IPS DF 6.9 (cell line): ENCODE measurements at places on chromosomes 4 and X.

DNA sequence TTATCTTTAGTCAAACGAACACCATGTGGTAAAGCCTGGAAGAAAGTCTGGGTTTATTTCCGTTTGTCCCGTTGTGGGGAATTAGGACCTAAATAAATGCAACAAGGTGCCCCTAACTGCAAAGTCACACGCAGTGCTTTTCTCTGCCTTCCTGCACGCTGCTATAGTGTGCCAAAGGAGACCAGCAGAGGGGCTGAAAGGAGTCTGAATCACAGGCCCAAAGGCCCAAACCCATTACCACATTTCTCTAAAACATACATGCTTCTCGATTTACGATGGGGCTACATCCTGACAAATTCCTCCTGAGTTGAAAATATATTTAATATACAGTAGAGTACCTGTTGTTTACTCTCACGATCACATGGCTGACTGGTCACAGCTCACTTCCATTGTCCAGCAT is 4.5 kb downstream of the VEGFC start:
- no peak for DNase-seq
- H3K27ac ChIP-seq = no peak overlapping the region
- no peaks in the 10 kb centered on the region for H3K36me3 ChIP-seq
- H3K27me3 ChIP-seq = peaks cover 4% of the 10 kb centered on the region; the same call in 1 of the 2 replicates
- H3K4me1 ChIP-seq = no peaks in the 10 kb centered on the region

DNA sequence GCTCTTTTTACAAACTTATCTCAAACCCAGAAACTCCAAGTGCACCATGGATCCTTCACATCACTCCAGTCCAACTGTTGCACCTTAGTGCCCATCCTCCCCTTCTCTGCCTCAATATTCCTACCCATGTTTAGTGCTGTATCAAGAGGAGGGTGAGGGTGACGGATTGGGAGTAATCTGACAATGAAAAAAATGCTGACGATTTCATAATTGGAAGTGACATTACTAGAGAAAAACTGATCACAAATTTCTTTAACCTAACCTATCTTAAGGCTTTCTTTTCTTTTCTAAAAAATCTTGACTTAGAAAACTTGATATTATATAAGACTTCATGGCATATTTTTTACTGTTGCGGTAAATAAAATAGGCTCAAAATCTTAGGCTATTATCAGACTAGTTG is 1.5 kb upstream of the DCAF12L2 start:
- peaks cover 2% of the 10 kb centered on the region; the same call in 1 of the 2 replicates for H3K27me3 ChIP-seq
- DNase-seq = no peak
- no peaks in the 10 kb centered on the region for H3K36me3 ChIP-seq
- no peaks in the 10 kb centered on the region for H3K4me1 ChIP-seq

DNA sequence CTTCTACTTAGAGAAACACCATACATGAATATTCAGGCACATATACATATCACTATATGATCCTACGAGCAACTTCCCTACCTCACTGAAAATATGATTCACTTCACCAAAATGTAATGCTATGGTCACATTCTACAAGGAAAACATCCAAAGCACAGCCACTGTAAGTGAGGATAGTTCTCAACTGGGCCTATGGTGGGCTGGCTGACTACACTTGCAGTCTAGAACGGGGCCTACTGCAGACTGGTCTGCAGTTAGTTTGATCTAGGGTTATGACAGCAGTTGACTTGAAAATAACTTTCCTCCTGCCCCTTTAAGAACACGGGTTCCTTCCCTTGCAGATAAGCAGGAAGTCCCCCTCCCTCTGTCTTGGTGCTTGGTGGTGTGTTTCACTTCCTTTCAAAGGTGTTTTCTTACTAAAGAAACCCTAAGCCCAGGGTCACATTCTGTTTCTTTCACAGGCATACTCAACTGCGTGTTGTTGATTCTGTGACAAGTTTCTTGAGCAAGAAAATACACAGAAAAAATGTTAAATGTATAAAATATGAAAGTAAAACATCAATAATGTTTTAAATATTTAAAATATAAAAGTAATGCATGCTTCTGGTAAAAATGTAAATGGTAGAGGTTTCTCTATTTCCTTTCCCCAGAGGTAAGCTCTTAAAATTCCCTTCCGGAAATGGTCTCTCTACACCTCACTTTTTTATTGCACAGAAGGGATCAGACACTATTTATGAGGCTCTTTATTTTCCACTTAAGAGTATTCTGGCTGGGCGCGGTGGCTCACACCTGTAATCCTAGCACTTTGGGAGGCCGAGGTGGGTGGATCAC is 18.0 kb upstream of the TMSB4X start:
- no peak for DNase-seq
- no peaks in the 10 kb centered on the region for H3K4me1 ChIP-seq
- no peaks in the 10 kb centered on the region for H3K36me3 ChIP-seq
- no peak overlapping the region for H3K4me3 ChIP-seq
- no peaks in the 10 kb centered on the region for H3K27me3 ChIP-seq

DNA sequence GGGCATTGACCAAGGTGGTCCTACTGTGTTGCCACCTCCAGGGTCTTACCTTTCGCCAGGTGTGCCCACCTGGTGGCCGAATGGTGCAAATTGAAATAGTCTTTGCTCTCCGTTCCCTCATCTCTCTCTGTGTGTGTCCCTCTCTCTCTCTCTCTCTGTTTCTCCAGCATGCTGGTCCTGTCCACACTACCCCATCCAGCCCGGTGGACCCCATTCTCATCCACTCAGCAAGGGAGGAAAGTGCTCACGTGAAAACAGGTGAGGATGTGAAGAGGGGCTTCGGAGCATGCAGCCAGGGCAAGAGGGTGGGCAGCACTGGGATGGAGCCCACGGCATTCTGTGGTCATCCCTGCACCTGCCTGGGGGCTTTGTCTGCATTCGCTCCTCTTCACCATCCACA is 150.1 kb downstream of the CRLF2 start:
- DNase-seq = no peak
- H3K36me3 ChIP-seq = no peaks in the 10 kb centered on the region
- no peaks in the 10 kb centered on the region for H3K27me3 ChIP-seq
- H3K4me3 ChIP-seq = no peak overlapping the region
- H3K27ac ChIP-seq = no peak overlapping the region
